ENCODE measurements at places on chromosomes 12 and 14.

GRCh38 chr12:118465706-118466105 lies 89.4 kb downstream of the SUDS3 start:
- no peak for DNase-seq

DNA sequence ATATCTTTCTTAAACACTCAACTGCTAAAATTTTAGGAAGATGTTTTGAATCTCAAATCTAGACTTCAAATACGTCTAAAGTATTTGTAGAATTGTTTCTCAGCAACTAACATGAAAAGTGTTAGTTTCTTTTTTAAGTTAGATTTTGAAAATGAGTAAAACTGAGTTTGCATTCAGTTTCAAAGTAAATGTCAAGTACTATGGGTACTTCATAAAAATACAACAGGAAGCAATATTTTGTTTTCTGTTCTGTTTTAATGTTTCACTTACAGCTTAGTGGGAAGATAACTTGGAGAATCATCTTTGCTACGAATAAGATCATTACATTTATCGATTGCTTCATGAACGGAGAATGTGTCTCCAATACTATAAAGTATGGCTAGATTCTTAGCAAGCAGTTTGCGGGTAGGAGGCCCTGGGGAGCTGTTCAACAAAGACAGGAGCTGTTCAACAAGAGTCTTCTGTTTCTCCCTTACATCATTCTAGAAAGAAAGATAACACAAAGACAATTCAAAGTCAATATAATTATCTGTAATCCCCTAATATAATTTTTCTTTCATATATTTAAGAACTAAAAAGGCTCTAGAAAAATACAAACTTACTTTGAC lies 20.2 kb downstream of the HEATR5A start:
- DNase-seq = no peak

DNA sequence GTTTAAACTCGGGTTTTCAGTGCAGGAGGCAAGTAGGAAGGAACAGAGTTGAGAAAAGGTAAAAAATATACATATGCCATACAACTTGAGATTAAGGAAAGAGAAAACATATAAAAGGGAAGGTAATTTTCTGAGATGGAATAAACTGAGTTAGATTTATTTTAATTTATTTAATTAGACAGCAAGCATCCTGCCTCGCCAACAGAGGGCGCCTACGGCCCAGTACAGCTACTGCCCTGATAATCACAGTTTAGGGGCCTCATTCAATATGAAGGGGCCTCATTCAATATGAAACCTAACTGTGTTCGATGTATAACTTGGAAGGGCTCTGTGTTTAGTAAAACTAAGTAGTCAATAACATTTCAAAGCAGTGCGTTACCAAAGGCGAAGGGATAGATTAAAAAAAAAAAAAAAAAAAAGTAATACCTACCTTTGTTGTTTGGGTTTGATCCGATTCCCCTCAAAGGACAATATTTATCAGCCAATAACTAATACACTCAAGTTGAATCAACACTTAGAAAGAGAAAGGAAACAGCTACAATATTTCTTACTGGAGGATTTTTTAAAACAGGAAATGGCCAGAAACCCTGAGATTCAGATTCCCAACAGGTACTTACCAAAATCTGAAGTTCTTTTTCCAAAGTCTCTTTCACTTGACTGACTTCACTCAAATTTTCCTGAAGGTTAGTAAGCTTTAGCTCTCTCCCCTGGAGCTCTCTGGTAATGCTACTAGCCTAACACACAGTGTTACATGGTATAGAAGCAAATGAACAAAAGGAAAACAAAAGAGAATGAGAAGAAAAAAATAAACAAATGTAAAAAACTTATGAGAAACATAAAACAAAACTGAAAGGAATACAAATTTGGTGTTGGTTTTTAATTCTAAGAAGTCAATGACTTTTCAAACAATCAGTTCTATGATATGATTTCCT lies 70.0 kb upstream of the VPS33A start:
- DNase-seq = no peak

DNA sequence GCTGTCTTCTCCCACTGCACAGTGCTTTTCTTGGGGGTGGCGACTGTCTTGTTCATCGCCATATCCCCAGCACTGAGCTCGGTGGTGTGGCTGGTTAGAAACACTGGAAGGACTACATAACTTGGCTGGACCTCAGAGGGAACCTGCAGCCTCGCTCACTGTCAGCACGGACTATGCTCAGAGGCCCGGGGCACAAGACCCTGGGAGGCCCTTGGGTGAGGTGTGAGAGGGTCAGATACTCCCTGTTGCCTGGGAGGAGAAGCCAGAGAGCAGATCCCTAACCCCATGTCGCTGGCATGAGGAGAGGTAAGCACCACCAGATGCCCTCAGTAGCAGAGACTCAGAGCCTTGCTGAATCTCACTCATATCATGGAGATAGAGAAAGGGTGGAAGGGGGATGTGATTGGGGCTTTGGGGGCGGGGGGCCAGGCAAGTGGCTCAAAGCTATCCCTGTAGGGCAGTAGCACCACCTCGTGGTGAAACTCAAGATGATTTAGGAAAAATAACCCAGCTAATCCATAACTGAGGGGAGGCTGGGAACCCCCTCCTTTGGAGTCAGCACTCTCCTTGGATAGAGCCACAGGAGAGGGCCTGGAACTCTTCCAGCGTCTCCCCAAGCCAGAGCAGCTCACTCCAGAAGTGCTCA lies 18.7 kb upstream of the HDAC7 start:
- no peak for DNase-seq

DNA sequence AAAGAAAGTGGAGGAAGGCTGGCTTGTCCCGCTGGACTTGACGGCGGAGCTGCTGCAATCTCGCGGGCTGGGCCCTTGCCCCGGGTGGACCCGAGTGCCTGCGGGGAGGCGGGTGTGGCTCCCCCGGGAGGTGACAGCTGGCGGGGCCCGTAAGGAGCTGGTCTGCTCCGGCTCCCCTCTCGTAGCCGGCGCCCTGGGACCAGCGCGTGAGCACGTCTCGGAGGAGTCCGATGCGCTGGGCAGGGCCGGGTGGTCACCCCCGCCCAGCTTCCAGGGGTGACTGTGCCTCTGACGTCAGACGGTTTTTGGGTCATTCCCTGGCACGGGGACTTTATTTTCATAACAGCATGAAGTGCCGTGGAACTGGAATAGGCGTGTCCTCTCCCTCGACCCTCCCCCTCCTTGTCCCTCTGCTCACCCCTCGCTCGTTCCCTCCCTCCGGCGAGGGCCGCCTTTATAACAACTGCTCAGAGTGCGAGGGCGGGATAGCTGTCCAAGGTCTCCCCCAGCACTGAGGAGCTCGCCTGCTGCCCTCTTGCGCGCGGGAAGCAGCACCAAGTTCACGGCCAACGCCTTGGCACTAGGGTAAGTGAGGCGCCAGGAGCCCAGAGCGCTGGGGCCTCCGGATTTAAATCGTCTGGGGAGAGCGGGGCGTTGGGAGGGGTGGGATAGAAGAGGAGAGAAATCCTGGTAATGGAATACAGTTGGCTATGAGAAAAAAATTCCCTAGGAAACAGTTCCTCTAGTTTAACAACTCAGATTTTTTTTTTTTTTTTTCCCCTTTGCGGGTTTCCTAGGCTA lies at the start of gene GPRC5A:
Gene GPRC5A, plus strand, starts transcription at position 483 of the 801 bp plus-strand sequence. CDS start 16,688 bp downstream, outside the sequence.
- DNase-seq = peak; percentile 87

DNA sequence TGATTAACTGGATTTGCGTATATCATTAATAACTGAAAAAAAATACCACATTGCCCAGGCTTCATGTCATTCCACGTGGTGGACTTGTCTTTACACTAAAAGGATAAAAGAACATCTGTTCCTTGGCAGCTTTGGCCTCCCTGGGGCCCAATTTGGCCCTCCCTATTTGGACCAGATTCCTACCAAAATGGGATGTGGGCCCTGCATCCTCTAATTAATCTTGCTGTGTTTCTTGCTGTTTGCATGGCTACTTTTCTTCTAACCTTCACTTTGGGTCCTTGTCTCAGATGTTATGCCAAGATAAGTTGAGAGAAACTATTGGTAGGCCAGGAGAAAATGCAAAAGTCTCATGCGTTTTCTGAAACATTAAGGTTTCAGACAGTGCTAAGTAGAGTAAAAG lies 57.5 kb downstream of the PTHLH start:
- DNase-seq = no peak

DNA sequence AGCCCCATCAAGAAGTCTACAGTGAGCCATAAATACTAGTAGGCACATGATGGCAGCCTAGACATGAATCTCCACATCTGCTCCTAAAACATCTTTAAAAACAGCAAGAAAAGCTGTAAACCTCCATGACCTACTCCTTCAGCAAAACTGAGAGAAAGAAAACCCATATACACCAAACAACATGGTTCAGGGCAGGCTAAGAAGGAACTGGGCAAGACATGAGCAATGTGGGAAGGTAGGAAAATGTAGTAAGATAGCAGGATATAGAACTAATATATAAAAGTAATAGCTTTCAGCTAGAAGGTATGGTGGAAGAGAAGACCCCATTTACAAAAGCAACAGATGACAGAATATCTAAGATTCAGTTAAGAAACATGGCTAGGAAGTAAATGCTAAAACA lies 88.8 kb downstream of the RPS6KA5 start:
- no peak for DNase-seq

DNA sequence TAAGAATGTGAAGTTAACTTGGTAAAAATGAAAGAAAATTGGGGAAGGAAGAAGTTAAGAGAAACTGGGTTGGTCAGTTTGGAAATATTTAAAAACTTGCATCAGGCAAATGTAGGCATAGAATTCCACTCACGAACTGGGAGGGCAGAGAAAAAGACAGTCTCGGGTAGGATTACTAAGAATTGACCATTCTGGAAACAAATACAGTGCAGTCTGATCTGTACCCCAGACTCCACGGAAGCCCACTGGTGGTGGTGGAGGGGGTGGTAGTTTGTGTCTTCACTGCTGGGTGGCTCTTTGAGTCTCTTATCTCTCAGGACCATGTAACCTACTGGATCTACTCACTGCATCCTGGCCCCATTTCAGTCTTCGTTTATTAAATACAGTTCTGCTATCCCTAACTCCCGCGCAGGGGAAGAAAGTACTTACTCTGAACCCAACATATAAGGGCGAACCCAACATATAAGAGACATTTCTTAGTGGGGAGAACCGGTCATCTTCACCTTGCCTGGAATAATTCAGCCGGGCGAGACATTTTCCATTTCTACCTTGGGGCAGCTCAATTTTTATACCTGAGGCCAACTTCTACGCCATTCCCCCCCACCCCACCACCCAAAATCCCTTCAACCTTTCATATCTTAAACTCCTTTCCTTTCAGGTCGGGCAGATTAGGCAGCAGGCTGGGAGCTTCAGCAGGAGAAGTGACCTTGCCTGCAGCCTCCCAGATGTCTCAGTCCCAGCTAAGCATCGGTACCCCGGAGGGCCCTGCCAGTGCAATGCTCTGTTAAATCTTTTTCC lies 1.7 kb downstream of the SLC2A3 start:
- no peak for DNase-seq

GRCh38 chr14:56803816-56804535 lies 6.3 kb downstream of the OTX2 start:
- no peak for DNase-seq

DNA sequence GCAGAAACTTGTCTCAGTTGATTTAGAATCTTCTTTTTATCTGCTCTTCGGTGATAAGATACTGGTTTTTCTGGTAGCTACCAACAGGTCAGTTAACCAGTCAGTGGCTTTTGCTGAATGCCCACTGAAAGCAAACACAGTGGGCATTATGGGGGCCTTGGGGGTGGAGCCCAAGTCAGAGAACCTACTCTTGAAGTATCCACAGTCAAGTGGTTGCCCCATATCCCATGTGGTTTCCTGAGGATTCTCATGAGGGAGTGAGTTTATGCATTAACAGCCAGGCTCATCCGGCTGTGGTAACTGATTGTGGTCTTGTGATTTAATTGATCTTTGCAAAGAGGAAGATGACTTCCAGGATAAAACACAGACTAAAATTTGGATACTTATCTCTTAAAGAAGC lies 83.7 kb downstream of the ST8SIA1 start:
- DNase-seq = no peak

DNA sequence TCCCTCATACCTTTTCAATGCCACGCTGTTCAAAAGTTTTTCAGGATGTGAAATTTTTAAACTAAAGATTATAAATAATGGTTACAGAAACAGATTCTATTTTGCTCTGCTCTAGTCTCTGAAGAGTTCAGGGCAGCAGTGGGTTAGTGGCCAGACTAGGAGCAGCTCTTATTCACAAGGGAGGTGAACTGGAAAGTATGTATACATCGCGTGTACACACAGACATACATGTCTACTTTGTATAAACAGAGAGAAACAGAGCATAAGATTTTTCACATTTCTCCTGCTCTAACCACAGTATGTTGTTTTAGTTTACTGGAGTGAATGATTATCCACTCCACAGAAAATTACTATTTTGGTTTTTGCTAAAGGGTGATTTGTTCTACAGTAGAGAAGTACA lies 74.4 kb upstream of the CRY1 start:
- DNase-seq = no peak

- DNase-seq = no peak
Observed at GRCh38 chr14:61533513-61534255, 161.6 kb upstream of the HIF1A start.

- DNase-seq = no peak
Observed at GRCh38 chr14:73723797-73724661, 9.8 kb upstream of the PNMA1 start.

GRCh38 chr14:106840258-106840657 lies 1313.9 kb downstream of the TMEM121 start:
- no peak for DNase-seq

GRCh38 chr14:50249136-50249775 lies 17.9 kb upstream of the SOS2 start:
- DNase-seq = no peak

DNA sequence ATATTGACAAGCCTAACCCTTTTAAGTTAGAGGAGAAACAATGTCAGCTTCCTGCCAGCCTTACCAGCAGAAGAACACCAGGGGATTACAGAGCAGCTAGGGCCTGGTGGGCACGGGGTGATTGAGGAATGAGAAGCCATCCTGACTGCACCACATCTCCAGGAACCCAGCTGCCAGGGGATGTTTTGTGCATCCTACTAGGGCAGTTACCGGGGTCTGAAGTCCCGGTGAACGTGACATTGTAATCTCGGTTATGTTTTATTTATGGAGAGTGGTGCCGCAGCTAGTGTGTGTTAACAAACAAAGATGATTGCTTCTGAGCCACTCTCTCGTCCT lies 115.9 kb downstream of the BCL11B start:
- DNase-seq = no peak

GRCh38 chr14:22848351-22849164 lies 12.2 kb downstream of the MMP14 start:
- DNase-seq = no peak
